ENCODE measurements at places on chromosomes 16 and 17. TPM values are rescaled to one million over a fixed set of nuclear protein-coding genes. Genes with fewer than 3 reads are reported as not detected.

The TMC5 gene
- total RNA-seq: not detected

DNA sequence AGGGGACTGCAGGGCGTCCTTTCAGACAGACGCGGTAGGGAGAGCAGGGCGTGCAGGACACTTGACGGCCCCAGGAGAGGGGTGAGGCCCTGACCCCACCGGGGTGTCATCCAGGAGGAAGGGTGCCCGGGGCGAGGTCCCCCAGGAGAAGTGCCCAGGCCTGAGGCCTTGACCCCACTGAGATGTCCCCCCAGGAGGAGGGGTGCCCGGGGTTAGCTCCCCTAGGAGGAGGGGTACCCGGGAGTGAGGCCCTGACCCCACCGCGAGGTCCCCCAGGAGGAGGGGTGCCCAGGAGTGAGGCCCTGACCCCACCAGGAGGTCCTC is 27.2 kb upstream of the METRNL start:
- H3K27me3 ChIP-seq: no peaks in the 10 kb centered on the region
- H3K4me1 ChIP-seq: peaks cover 9% of the 10 kb centered on the region
- DNase-seq: no peak
- peak overlapping the region; percentile 60 for H3K27ac ChIP-seq

GRCh38 chr17:82871056-82871775 is 31.4 kb upstream of the ZNF750 start:
- H3K27ac ChIP-seq: no peak overlapping the region
- H3K4me3 ChIP-seq: no peak overlapping the region
- H3K27me3 ChIP-seq: no peaks in the 10 kb centered on the region
- H3K4me1 ChIP-seq: peaks cover 3% of the 10 kb centered on the region
- no peak for DNase-seq
- H3K36me3 ChIP-seq: peaks cover 15% of the 10 kb centered on the region

- H3K36me3 ChIP-seq: peaks cover 13% of the 10 kb centered on the region
- no peak overlapping the region for H3K4me3 ChIP-seq
- H3K27me3 ChIP-seq: no peaks in the 10 kb centered on the region
- no peak overlapping the region for H3K27ac ChIP-seq
Observed at GRCh38 chr16:57743886-57744641, 8.5 kb downstream of the KATNB1 start.

The SLC52A1 gene
- not detected for total RNA-seq

GRCh38 chr17:80512233-80512632 is 32.4 kb upstream of the RPTOR start:
- no peak overlapping the region for H3K27ac ChIP-seq
- H3K27me3 ChIP-seq: no peaks in the 10 kb centered on the region
- DNase-seq: no peak
- no peaks in the 10 kb centered on the region for H3K4me1 ChIP-seq
- no peaks in the 10 kb centered on the region for H3K36me3 ChIP-seq

- H3K4me3 ChIP-seq: no peak overlapping the region
- no peaks in the 10 kb centered on the region for H3K27me3 ChIP-seq
- H3K27ac ChIP-seq: peak overlapping the region; percentile 32
Observed at GRCh38 chr16:70740914-70741782, 55.3 kb upstream of the MTSS2 start.

DNA sequence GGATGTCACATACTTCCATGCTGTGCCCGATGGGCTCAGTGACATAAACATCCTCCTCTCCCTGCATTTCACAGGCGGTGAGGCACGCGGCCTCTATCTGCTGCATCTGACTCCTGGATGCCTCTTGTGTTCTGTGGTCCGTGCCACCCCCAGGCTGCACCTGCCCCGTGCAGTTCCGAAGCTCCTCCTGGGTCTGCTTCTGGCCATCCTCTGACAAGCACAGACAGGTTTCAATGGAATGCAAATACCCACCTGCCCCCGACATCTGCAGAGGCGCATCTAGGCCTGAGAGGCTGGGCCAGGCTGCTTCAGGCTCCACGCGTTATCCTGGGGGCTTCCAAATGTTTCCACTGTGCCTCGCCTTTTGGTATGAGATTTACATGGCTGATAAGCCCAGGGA is 46.3 kb upstream of the DNAH17 start:
- H3K36me3 ChIP-seq: no peaks in the 10 kb centered on the region
- no peak overlapping the region for H3K4me3 ChIP-seq
- peaks cover 2% of the 10 kb centered on the region for H3K4me1 ChIP-seq
- DNase-seq: no peak
- no peaks in the 10 kb centered on the region for H3K27me3 ChIP-seq

The KRT16 gene
- 16.8 TPM for total RNA-seq

DNA sequence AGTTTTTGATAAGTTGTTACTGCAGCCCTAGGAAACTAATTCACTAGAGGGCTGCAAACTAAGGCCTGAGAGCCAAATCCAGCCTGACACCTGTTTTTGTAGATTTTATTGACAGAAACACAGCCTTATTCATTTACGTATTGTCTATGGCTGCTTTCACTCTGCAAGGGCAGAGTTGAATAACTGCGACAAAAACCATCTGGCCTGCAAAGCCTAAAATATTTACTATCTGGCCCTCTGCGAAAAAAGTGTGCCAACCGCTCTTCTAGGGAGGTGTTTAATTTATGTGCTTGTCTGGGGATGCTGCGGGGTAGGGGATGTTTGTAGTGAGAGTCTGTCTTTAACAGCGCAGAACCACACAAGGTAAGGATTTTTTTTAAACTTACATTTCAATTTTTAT is 165.0 kb upstream of the RBFOX1 start:
- no peaks in the 10 kb centered on the region for H3K4me1 ChIP-seq
- H3K4me3 ChIP-seq: no peak overlapping the region
- no peak overlapping the region for H3K27ac ChIP-seq

GRCh38 chr16:57639172-57639887 is 10.9 kb downstream of the ADGRG1 start:
- H3K27me3 ChIP-seq: no peaks in the 10 kb centered on the region
- no peak overlapping the region for H3K27ac ChIP-seq
- no peaks in the 10 kb centered on the region for H3K36me3 ChIP-seq
- H3K4me1 ChIP-seq: no peaks in the 10 kb centered on the region
- no peak overlapping the region for H3K4me3 ChIP-seq

DNA sequence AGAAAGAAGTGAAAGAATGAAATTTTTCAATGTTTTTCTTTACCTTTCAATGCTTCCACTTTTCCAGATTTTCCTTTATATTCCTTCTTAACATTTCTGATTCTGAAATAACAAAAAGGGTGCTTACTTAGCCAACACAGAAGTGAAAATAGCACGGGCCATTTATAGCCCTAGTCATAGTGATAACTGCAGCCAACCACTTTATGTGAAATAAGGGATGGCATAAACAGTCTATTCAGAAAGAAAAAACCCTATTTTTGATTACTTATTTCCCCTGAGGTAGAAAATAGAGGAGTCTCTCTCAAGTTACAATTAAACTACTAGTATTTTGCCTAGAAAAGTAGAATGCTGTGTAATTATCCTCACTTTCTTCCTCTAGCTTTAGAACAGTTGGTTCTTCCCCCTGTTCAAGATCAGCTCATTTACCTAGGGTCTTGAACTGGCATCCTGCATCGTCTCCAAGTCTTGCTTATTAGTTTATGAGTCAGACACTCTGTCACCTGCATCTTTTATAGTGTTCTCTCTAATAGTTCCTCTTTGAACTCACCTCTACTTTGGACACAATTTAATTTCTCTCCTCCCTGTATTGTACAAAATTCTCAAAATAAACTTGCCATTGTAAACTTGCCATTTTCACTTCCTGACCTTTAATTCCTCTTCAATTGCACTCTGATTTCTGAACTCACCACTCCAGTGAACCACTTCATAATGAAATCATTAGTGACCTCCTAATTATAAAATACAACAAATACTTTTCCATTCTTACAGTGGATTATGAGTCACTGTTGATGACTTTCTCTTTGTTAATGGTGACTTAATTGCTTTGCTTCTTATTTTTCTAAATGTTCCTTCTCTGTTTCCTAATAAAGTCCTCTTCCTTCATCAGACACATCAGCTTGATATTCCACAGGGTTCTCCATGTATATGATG is 23.6 kb downstream of the ABCA6 start:
- no peaks in the 10 kb centered on the region for H3K27me3 ChIP-seq
- H3K4me3 ChIP-seq: no peak overlapping the region
- no peak for DNase-seq
- no peaks in the 10 kb centered on the region for H3K36me3 ChIP-seq

GRCh38 chr17:50787106-50787505 is 19.8 kb upstream of the ANKRD40CL start:
- H3K27ac ChIP-seq: no peak overlapping the region
- H3K27me3 ChIP-seq: no peaks in the 10 kb centered on the region
- no peak for DNase-seq

- H3K4me3 ChIP-seq: no peak overlapping the region
- H3K27ac ChIP-seq: no peak overlapping the region
- H3K36me3 ChIP-seq: no peaks in the 10 kb centered on the region
- no peaks in the 10 kb centered on the region for H3K27me3 ChIP-seq
- DNase-seq: no peak
Observed at GRCh38 chr17:57068222-57068658, 16.8 kb upstream of the AKAP1 start.

DNA sequence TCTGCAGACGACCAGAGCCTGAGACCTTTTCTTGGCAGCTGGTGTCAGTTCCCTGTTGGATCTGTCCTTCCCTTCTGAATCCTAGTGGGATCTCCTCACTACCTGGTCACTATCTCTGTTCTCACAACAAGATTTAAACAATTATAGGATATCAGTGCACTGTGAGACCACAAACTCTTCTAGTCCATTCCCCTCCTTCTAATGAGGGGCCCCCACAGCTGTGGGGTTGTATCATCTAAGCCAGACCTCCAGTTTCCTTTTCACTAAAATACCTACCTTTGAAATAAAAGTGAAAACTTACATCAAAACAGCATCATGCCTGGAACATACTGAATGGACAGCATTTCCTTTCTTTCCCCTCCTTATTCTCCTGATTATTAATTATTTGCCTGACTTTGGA is 233.2 kb downstream of the PRKCA start:
- peaks cover 3% of the 10 kb centered on the region for H3K4me1 ChIP-seq
- no peak overlapping the region for H3K4me3 ChIP-seq
- DNase-seq: no peak
- no peaks in the 10 kb centered on the region for H3K27me3 ChIP-seq
- H3K27ac ChIP-seq: no peak overlapping the region

The PLLP gene
- 8.6 TPM for total RNA-seq

The SULT1A1 gene
- total RNA-seq: 7.0 TPM

GRCh38 chr16:58409316-58409973 is 17.2 kb downstream of the GINS3 start:
- no peaks in the 10 kb centered on the region for H3K36me3 ChIP-seq
- no peaks in the 10 kb centered on the region for H3K27me3 ChIP-seq
- H3K4me1 ChIP-seq: no peaks in the 10 kb centered on the region
- H3K27ac ChIP-seq: no peak overlapping the region
- DNase-seq: no peak

DNA sequence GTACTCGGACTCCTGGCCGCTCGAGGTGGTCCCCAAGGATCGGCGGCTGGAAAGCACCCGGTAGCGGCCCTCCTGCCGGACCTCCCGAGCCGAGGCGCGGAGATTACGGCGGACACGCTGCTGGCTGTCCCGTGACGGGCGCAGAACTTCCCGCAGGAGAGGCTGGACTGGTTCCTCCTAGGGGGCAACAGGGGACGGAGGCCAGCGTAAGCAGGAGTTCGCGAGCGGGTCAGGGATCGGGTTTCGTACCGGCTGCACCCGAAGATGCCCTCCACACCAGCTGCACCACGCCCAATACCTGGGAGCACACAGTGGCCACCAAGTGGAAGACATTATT is 341 bp downstream of the SLC7A6OS start:
- H3K27me3 ChIP-seq: no peaks in the 10 kb centered on the region
- DNase-seq: no peak
- H3K36me3 ChIP-seq: peaks cover 2% of the 10 kb centered on the region

The WNK4 gene
- total RNA-seq: not detected

DNA sequence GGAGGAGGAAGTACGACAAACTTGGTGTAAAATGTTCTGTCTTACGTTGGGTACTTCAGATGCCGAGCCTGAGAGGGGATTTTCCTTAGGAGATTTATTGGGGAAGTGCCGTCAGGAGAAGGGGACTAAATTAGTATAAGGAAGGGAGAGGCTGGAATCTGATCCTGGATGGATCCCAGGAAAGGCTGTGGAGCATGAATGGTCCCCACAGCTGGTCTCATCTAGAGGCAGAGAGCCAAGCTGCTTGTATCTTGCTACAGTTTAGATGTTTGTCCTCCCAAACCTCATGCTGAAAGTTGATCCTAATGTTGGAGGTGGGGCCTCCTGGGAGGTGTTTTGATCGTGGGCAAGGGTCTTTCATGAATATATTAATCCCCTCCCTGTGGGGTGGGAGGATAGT is 798.4 kb upstream of the EEF2KMT start:
- no peak overlapping the region for H3K27ac ChIP-seq
- H3K27me3 ChIP-seq: no peaks in the 10 kb centered on the region
- no peak for DNase-seq
- no peaks in the 10 kb centered on the region for H3K36me3 ChIP-seq
- H3K4me1 ChIP-seq: no peaks in the 10 kb centered on the region
- H3K4me3 ChIP-seq: no peak overlapping the region

The SPAG7 gene
- 32.3 TPM for total RNA-seq

GRCh38 chr16:3174618-3175148 is 13.3 kb upstream of the OR1F1 start:
- no peak overlapping the region for H3K4me3 ChIP-seq
- no peak for DNase-seq
- H3K27ac ChIP-seq: no peak overlapping the region
- peaks cover 39% of the 10 kb centered on the region for H3K27me3 ChIP-seq
- no peaks in the 10 kb centered on the region for H3K4me1 ChIP-seq

- no peak for DNase-seq
- no peaks in the 10 kb centered on the region for H3K27me3 ChIP-seq
- H3K27ac ChIP-seq: no peak overlapping the region
- H3K4me1 ChIP-seq: no peaks in the 10 kb centered on the region
- H3K4me3 ChIP-seq: no peak overlapping the region
Observed at GRCh38 chr17:62882284-62882683, 74.2 kb upstream of the MARCHF10 start.

The MGRN1 gene
- total RNA-seq: 56.0 TPM
